ENCODE measurements at places on chromosomes 3 and 15.
A peak's percentile ranks its signal among the peaks of the same experiment; 100 is the strongest.

GRCh38 chr3:17811646-17812045 is 69.2 kb upstream of the TBC1D5 start:
- no peak for DNase-seq

GRCh38 chr15:62242999-62243398 is 77.9 kb upstream of the C2CD4B start:
- DNase-seq = no peak

DNA sequence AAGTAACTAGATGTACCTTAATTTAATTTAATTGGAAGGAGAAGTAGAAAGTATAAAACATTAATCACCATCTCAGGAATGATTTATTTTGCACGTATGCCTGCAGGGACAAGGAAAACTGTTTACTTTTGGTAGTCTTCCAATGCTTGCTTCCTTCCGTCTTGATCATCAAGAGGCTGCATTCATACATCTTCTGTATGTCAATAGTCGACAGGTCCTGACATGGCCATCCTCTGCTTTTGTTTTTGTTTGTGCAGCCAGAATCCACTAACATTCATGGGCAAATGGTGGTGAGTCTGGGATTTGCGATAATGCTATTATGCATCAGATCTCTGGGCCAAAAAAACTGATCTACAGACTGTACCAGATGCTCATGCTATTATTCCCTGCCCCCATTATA is 56.6 kb upstream of the ZPLD1 start:
- DNase-seq = no peak

DNA sequence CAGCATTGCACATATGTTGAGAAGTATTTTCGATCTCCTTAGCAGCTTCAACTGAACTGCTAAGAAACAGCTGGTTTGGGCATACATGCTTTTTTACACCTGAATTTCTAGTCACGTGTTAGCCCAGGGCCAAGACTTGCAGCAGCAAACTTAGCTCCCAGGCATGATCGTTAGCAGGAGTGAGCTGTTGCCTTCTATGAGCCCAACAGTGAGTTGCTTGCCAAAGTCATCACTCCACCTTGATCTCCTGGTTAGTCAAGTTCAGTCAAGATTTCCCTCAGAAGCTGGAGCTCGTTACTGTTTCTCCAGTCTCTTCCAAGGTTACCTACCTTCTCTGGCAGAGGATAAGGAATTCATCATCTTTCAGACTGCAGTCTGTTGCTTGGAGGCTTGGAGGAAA is 100.4 kb upstream of the SEMA6D start:
- no peak for DNase-seq

- DNase-seq = peak; percentile 18
Measured at GRCh38 chr3:87298111-87298718, 21.8 kb upstream of the POU1F1 start.

GRCh38 chr15:31758126-31758525 is 272.2 kb upstream of the CHRNA7 start:
- no peak for DNase-seq

DNA sequence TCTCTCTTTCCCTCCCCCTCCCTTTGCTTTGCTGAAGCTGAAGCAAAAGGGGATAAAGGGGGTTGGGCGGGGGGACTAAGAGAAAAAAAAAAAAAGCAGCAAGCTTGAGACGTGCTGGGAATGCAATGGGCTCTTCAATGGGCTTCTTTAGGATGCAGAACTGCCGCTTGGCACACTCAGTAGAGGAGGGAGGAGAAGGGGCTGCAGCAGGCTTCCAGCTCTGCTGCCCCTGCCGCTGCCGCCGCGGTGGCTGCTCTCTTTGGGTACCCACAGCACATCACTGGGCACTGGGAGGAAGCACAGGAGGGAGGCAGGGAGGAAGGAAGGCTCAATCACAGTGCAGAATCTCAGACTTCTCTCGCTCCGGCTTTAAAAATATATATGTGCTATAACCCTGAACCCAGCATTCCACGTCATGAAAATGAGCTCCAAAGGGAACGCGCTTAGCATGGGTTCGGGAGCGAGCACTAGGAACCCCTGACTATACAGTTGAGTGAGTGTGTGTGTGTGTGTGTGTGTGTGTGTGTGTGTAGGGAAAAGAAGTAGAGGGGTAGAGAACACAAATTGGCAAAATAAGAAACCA is 3.5 kb downstream of the SLITRK3 start:
- no peak for DNase-seq

- no peak for DNase-seq
Measured at GRCh38 chr3:197367081-197367780, 68.8 kb upstream of the DLG1 start.

DNA sequence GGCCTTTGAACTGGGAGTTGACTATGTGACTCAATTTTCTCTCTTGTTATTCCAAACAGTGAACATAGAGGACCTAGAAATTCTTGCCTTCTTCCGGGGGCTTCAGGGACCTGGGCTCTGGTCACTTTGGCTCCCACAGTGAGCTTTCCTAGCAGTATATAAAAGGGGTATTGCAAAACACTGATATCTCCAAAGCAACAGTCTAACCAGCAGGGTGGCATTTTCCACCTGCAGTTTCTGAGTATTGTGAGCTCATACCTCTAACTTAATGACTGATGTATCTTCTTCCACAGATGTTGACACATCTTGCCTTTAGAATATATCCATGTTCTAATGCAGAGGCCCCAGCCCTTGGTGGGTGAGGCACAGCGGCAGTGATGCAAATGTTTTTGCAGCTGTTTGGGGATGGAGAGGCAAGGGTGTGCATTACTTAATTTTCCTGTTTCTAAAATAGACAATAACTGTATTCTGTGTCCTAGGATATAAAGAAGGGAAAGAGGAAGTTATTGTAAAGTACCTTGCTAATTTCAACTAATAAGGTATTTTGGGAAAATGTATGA is 45.7 kb upstream of the ADGRG7 start:
- no peak for DNase-seq

GRCh38 chr3:181839916-181840297 is 128.2 kb downstream of the SOX2 start:
- DNase-seq = no peak

GRCh38 chr15:89002830-89003229 is 85.4 kb upstream of the ABHD2 start:
- DNase-seq = no peak

DNA sequence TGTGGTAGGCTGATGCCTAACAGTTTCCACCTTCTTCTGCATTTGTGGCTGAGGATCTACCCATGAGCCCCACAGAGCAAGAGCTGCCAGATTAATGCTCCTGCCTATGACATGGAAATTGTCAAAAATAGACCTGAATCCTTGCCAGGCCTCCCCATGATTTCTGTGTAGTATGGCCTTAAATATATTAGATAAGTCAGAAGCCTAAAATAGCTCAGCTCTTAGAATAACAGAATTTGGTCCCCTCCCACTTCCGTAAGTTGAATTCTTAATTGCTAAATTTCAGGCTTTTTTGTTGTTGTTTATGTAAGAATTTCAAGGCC is 129.0 kb downstream of the SERPINI1 start:
- DNase-seq = no peak

DNA sequence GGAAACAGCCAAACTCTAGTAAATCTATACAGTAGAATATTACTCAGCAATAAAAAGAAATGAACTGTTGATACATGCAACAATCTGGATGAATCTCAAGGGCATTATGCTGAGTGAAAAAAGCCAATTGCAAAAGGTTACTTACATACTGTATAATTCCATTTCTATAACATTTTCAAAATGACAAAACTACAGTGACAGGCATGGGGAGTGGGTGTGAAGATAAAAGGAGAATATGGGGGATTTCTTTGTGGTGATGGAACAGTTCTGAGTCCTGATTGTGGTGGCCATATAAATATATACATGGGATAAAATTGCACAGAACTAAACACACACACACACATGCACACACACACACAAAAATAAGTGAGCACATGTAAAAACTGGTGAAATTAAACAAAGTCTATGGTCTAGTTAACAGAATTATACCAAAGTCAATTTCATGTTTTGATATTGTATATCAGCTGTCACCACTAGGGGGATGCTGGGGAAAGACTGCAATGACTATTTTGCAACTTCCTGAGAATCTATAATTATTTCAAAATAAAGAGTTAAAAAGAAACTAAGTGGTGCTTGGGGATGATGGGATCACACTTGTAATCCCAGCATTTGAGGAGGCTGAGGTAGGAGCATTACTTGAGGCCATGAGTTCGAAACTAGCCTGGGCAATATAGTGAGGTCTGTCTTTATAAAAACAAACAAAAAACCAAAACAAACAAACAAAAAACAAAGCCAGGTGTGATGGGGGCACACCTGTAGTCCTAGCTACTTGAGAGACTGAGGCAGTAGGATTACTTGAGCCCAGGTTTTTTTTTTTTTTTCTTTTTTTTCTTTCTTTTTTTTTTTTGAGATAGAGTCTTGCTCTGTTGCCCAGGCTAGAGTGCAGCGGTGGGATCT is 66.0 kb downstream of the SPTSSB start:
- DNase-seq = no peak

DNA sequence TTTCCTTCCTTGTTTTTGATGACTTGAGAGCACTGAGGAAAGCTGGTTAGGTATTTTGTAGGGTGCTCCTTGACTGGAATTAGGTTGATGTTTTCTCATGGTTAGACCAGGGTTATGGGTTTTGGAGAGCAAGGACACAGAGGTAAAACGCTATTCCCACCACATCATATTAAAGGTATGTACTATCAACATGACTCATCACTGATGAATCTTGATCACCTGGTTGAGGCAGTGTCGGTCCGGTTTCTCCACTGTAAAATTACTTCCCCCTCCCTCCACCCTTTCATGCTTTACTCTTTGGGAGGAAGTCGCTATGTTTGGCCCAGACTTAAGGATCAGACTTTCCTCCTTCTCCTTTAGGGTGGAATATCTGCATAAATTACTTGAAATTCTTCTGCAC is 201.6 kb downstream of the EDEM1 start:
- no peak for DNase-seq

DNA sequence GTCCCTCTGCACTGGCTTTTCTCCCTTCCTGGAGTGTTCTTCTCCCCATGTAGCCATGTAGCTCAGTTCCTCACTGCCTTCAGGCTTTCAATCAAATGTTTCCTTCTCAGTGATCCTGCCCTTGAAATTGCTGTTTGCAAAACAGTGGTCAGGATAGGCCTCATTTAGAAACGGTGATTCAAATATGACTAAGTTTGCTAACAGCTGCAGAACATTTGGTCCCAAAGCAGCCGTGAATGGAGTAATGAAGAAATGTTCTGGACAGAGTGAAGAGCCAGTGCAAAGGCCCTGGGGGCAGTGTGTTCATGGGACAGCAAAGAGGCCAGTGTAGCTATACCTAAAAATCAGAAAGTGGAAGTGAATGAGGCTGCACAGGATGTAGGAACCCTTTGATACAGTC is 223.4 kb downstream of the FEZF2 start:
- no peak for DNase-seq

GRCh38 chr15:99452010-99452409 is 113.8 kb upstream of the MEF2A start:
- DNase-seq = no peak

DNA sequence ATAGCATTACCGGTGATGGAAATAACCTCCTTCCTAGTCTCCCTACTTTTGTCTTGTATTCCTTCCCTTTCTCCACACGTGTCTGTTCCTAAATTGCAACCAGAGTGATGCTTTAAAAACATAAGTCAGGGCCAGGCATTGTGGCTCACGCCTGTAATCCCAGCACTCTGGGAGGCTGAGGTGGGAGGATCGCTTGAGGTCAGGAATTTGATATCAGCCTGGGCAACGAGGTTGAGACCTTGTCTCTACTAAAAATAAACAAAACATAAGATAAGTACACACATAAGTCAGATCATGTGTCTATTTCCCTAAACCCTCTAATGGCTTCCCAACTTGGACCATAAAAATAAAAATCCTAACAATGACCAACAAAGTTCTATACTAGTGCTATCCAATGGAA is 18.4 kb downstream of the ARMC8 start:
- no peak for DNase-seq

GRCh38 chr15:67117370-67117769 is 52.0 kb downstream of the SMAD3 start:
- no peak for DNase-seq

DNA sequence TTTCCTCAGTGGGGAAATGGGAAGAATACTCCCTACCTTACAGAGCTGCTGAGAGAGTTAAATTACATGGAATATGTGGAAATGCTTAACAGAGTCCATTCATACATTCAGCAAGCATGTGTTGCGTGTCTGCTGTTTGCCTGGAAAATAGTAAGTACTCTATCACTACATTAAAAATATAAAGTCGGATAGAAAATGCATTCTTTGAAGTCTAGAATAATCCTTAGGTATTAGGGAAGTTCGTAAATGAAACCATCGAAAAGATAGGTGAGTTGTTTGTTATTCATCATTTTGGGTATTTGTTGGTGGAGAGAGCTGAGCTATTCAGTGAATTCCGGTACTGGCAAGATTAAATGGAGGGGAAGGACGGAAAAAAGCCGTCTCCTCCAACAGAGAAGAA is 200.1 kb downstream of the OPA1 start:
- no peak for DNase-seq

DNA sequence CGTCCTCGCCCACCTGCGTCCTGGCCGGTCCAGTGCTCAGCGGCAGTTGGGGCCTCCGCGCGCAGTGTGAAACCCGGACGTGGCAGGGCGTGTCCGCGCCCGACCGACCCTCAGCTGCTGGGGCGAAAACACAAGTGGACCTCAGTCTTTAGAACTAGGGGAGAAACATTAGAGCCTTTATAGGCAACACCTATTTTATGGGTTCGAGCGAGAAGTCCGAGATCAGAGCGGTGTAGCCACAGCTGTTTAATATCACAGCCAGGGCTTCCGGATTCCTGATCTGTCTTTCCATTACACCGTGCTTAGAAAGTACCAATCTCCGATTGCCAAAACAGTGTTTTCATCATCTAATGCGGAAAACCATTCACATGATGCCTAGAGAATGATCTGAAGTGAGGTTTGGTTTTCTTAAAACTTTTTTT is 506 bp downstream of the RAD51 start:
- DNase-seq = no peak

GRCh38 chr3:161766331-161766730 is 269.7 kb downstream of the OTOL1 start:
- no peak for DNase-seq

DNA sequence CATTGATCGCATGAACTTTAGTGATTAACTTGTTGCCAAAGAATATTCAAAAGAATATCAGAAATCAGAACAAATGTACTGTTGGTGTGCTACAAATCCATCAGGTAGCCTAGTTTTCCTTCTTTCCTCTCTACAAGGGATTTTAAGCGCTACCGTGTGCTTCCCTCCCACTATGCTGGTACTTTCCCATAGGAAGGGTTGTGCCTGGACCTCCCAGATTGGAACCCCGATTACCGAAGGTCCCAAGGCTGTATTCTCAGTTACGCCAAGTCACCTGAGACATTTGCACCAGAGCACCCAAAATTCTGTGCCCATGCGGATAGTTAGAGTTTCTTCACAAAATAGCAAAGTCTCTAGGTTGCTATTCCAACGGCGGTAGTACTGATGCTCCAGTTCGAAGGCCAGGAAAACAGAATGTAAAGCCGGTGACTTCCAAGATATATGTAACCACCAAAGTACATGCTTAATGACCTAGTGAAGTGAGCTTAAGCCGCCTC is 23.4 kb upstream of the GATM start:
- DNase-seq = no peak

GRCh38 chr3:124663690-124664089 is 66.6 kb upstream of the UMPS start:
- DNase-seq = no peak

Data from naive B cell (primary cell).